ENCODE measurements at places on chromosomes 7 and 10. TPM values are rescaled to one million over a fixed set of nuclear protein-coding genes. Genes with fewer than 3 reads are reported as not detected.
A peak's percentile ranks its signal among the peaks of the same experiment; 100 is the strongest.

- no peak for DNase-seq
These were observed 72.7 kb downstream of the CUBN start for GRCh38 chr10:17056781-17057428.

Gene ECHS1
- total RNA-seq: 180 TPM

GRCh38 chr10:59405235-59405634, 42.9 kb upstream of the FAM13C start:
- DNase-seq: no peak

GRCh38 chr10:132482090-132482800, 55.3 kb upstream of the INPP5A start:
- DNase-seq: no peak

DNA sequence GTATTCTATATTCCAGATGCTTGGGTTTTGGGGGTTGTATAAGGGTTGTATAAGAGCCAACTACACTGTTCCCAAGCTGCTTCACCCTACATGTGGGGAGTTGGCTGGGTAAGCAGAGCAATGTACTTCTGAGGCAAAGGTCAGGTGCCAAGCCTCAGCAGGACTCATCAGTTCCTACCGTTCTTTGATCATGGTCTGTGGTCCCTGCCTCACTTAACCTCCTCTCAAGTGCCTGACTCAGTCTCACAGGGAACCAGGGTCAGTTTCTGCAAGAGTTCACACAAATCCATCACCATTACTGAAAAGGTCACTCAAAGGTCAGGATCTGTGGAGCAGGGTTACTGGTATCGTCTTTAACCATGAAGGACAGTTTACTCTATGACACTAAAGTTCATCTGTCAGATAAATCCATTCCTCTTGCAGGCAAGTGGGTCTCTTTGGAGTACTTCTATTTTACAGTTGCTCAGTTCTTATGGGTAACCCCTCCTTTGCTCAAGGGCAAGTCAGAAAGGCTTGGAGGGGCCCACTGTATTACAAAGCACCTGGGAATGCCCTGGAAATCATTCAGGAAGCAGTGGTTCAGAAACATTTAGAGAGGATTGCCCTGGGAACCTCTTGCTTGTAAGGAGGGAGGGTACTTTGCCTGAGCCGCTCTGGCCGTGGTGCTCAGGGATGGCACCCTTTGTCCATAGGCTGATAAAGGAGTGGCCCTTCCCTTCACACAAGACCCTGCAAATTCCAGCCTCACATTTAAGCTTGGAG, 184.3 kb upstream of the CDCA7L start:
- DNase-seq: no peak

GRCh38 chr10:104641187-104641936, at the start of gene SORCS3:
Gene SORCS3 (plus strand): TSS chr10:104641290.
- DNase-seq: no peak

DNA sequence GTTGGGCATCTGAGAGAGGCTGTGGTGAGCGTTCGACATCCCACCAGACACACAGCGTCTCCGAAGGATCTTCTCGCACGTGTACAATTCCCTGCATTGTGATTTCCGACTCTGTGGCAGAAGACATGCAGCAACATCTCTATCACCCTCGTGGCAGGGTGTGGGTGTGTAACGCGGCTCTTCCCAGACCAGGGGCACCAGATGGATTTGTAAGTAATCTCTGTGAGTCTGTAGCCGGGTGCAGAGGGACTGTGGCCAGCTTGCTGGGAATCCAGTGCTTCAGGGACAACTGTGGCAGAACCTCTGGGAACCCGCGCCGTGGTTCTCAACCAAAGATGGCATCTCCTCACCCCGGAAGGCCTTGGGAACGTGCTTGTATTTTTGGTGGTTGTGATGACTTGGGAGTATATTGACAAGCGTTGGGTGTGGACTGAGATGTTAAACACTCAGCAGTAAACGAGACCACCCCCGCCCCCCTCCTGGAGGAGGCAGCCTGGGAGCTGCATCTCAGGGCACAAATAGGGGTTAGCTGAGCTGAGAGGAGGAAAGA, 21.2 kb downstream of the FOXL3 start:
- DNase-seq: peak; percentile 10

DNA sequence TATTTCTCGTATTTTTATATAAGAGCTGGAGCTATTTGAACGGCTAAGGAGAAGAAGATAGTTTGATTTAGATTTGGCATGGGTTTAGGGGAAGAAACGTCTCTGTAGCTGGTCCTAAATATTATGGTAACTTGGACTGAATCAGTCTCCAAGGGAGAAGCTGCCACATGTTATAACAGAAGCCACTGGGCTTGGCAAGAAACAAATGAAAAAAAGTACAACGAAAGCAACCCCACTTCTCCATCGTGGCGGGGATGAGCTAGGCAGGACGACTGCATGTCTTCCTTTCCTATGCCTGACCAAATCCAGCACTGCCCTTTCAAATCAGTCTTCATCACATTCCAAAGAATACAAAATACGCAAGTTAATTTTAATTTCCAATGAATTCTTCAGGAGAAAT, 196.7 kb upstream of the KLF14 start:
- DNase-seq: no peak

DNA sequence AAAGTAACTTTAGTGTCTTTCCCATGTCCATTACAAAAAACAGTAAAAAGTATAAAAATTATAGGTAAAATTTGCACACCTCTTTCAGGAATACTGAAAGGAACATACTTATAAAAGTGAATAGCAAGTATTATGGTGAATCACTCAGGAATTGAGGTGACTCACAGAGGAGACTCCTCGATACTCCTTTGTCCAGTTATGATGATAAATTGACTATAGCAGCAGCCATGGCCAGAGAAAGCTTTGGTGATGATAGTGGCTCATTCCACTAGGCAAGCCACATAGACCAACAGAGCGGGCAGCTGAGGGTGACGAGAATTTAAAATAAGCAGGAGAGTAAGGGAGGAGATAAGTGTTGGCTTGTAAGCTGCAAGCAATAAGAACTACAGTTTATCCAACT, 1231.1 kb upstream of the CELF2 start:
- DNase-seq: no peak

DNA sequence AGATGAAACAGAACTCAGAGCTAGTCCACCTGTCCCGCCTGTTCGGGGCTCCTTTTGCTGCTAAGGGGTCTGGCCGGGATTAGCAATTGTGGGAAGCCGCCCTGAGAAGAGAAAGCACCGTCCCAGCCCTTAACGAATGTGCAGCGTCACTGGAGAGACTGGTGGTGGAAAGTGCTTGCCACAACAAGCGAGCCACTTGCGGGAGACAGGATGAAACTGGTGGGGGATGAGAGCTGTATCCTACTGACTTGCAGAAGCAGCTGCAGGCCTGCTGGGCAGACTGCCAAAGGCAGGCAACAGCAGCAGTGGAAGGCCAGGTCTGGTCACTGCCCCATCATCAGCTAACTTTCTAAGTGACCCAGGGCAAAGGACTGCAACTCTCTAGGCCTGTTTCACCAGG, 95.4 kb downstream of the FAM53B start:
- peak; percentile 57 for DNase-seq

DNA sequence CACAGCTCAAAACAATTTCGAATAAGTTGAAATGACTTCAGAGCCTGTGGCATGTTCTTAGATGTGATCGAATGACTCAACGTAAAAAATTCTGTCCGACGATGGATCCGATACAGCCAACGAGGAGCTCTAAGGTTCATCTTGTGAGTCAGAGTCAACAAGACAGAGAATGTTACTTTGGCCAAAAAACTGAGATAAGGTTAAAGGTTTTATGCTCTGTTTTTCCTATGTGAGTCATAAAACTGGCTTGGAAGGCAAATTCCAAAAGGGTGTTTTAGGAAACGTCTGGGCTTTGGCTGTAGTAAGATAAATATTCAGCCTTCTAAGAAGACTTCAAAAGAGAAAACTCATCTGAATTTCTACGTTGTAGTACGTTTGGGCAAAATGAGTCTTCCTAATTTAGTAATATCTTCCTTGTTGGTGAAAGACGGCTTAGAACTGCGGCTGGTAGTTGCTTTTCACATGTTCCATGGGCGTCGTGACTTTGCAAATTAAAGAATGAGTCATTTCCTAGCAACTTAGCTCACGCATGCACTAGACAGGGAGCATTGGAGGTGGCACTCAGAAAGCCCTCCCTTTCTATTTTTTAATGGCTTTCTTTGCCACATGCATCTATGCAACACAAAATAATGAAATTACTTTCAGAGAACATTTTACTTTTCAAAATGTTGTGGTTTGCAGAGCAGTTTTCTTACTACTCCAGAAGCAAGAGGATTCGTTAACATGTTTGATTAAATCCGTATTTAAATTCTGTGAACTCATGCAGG, 28.2 kb downstream of the PFKP start:
- DNase-seq: no peak

DNA sequence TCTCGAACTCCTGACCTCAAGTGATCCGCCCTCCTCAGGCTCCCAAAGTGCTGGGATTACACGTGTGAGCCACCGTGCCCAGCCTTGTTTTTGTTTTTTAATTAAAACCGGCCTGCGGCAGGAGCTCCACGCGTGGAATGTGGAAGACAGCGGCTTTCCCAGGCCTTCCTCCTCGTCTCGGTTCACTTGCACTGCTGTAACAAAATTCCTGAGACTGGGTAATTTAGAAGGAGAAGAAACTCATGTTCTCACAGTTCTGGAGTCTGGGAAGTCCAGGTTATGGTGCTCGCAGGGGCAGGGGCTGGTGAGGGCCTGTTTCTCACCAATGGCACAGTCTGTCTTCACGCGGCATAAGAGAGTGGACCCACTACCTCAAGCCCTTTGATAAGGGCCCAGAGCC, 14.4 kb upstream of the CRYGN start:
- DNase-seq: no peak

DNA sequence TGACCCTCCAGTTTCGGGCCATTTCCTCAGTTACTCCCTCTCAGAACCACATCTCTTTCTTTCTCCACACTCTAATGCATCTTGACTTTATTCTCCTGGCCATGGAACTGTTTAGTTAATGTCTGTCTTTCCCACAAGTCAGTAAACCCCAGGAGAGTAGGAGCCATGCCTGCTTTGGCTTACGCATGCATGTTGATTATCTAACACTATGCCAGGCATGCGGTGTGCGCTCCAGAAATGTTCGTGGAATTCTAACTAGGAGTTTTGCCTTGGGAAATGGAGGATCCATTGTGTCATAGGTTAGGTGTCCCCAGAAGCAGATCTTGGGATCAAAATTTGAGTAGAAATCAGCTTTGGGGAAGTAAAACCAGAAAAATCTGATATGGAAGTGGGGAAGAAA, 308.9 kb downstream of the GRID1 start:
- DNase-seq: no peak

GRCh38 chr10:111578076-111578475, 501.2 kb downstream of the ADRA2A start:
- no peak for DNase-seq

Gene NPC1L1
- total RNA-seq: 0.12 TPM

Gene NHLRC2
- 51.5 TPM for total RNA-seq

Gene INHBA
- 0.28 TPM for total RNA-seq

Gene EN2
- total RNA-seq: not detected

- DNase-seq: no peak
These were observed 567.5 kb downstream of the POM121L12 start for GRCh38 chr7:53602817-53603418.

- no peak for DNase-seq
These were observed 43.2 kb upstream of the LRGUK start for GRCh38 chr7:134083766-134084487.

Gene MYH16
- not detected for total RNA-seq

DNA sequence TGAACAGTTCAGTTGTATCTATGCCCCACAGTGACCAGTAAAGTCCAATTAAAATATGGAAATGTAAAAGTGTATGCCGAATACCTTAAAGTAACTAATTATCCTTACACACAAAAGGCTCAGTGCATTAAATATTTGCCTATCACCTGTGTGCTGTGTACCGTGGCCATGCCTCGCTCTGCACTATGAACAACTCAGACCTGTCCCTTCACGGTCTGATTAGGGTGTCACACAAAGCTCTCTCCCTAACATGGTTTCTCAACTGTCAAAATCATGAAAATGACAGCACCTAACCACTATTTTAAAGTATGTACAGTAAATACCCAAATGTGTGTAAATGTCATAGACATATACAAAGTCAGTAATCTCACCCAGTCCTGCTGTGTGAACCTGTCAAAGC, 43.1 kb downstream of the STK17A start:
- no peak for DNase-seq

GRCh38 chr10:57168611-57169240, 807.7 kb upstream of the ZWINT start:
- DNase-seq: no peak

DNA sequence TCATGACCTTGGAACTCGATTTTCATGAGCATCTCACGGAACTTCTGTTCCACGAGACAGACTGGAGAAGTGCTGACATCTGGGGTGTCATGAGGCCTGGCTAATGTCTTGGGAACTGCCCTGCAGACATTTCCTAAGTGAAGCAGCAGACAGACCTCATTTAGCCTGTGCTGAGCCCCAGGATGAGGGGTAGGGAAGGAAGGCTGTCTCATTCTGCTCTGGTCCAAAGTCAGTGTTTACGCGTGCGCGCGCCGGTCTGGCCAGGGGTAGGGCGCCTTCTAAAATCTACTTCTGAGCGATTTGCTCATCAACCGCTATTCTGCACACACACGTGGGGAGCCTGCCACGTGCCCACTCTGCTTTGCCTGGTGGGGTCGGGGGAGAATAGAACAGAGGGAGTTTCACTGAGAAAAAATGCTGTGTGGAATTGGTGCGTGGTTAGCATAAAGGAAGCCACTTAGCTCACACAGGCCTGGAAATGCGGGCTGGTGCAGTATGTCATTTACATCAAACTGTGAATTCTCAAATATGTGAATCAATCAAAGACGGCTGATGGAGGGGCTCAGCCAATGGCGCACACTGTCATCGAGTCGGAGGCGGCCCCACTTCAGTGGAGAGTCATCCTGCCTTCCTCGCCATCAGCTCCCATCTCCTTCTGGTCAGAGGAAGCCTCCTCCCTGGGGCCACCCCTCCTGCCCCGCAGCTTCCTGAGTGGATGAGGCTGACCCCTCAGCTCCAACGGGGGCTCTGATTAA, 335.1 kb downstream of the ADARB2 start:
- DNase-seq: no peak

- no peak for DNase-seq
These were observed 179.3 kb downstream of the NPSR1 start for GRCh38 chr7:34837316-34837715.

Gene BCL7B
- 62.0 TPM for total RNA-seq

- no peak for DNase-seq
These were observed 408.6 kb upstream of the NPVF start for GRCh38 chr7:25636871-25637283.

Gene FAM237B
- total RNA-seq: not detected

- no peak for DNase-seq
These were observed 168.7 kb downstream of the CUX1 start for GRCh38 chr7:101985903-101986734.

Gene ATOH7
- total RNA-seq: not detected

- no peak for DNase-seq
These were observed 58.9 kb downstream of the ABI1 start for GRCh38 chr10:26801831-26802230.

GRCh38 chr10:78441694-78442093, 408.0 kb downstream of the RPS24 start:
- no peak for DNase-seq

- DNase-seq: peak; percentile 11
These were observed 37.3 kb upstream of the PRSS1 start for GRCh38 chr7:142711746-142712616.

GRCh38 chr10:59036311-59037017, 140.0 kb upstream of the PHYHIPL start:
- no peak for DNase-seq

Gene RBP3
- total RNA-seq: not detected

- DNase-seq: peak; percentile 57
These were observed 31.1 kb upstream of the ABCA13 start for GRCh38 chr7:48140001-48140681.

Gene HOXA2
- total RNA-seq: 3.3 TPM

GRCh38 chr7:102843850-102844249, 69.0 kb upstream of the LRRC17 start:
- DNase-seq: no peak

- DNase-seq: no peak
These were observed 271.6 kb downstream of the CALN1 start for GRCh38 chr7:72140566-72140965.

Gene NXPH1
- total RNA-seq: not detected

All from mucosa of descending colon (tissue), 3 donors.